Activated CD8-positive, alpha-beta memory T cell treated with anti-CD3 and anti-CD28 coated beads for 24 hours (primary cell): ENCODE measurements at places on chromosomes 6 and 20.

GRCh38 chr20:43761386-43762340 is 34.9 kb upstream of the GTSF1L start:
- DNase-seq: no peak

DNA sequence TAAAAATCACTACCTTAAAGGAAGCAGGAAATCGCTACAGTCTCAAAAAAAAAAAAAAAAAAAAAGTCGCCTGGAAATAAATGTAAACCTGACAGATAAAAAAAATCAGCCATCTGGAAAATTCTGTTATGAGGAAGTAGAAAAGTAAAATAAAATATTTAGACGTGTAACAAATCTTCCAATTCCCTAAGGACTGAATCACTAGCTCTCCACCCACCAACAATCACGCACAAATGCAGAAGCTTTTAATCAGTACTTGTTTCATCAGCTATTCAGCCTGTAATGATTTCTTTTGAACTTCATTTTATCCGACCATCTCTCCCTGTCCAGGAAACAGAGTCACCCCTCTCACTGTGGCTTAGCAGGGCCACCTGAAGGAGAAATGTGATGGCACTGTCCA is 59.0 kb downstream of the SLC23A2 start:
- DNase-seq: no peak

- DNase-seq: no peak
Observed at GRCh38 chr6:120116343-120116742, 766.8 kb upstream of the MAN1A1 start.

DNA sequence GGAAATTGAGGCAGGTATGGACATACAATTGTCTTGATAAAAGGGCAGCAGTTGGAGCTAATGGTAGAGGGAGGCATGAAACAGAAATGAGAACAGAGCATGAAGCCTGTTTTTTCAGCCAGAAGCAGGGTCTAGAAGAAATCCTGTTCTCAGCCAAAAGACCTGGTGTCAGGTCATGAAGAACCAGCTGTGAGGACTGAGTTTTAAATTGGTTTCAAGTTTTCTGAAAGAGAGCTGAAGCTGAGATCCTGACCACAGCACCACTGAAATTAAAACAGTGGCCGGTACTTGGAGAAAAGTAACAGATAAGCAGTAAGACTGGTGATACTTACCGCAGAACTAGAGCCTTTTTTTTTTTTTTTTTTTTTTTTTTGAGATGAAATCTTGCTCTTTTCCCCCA is 283.8 kb upstream of the BMP2 start:
- no peak for DNase-seq

- DNase-seq: no peak
Observed at GRCh38 chr20:24943731-24944130, 5.3 kb upstream of the CST7 start.

GRCh38 chr6:78947962-78948361 is 80.6 kb downstream of the IRAK1BP1 start:
- no peak for DNase-seq

GRCh38 chr6:158290659-158291058 is 21.6 kb upstream of the TULP4 start:
- peak; percentile 63 for DNase-seq
